ENCODE measurements at places on chromosomes 3 and 15.

DNA sequence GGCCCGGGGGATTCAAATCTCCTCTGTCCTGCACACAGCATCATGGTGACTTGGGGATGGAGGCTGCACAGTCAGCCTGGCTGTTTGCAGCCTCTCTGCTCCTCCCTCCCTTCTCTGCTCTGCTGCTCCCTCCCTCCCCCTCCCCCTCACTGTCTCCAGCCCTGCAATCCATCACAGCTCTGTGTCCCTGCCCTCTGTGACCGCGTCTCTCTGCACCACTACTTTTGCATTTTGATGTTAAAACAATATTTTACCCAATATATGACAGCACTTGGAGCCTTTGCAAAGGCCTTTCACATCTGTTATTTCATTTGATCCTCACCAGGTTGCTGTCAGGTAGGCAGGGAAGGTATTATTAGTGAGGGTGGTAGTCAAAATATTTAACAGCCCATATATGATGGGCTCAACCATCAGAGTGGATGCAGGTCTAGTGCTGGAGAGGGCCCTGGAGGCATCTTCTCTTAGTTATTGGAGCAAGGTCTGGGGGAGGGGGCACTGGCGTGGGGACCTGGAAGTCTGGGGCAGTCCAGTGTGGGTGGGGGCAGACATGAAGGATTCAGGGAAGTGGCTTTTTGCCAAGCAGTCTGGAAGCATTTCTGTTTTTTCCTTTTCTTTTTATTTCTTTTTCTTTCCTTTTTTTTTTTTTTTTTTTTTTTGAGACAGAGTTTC lies 16.3 kb upstream of the VPS8 start:
- DNase-seq, result peak; percentile 47

GRCh38 chr3:94064243-94064860 lies 1.5 kb downstream of the NSUN3 start:
- no peak for DNase-seq

DNA sequence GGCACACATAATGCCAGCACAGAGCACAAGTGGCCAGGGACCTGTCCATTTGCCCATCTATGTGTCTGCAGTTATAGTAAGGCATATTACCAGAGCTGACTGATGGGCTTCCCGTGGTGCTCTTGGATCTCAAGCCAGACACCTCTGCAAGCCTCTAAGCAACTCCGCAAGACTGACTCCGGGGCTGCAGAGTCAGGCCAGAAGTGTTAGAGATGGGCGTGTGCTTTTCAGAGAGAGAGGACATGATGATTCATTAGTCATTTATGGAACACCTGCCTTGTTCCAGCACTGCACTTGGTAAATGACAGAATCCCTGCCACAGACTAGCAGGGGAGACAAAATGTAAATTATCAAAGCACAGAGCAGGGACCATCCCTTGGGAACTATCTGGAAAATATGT lies 559.0 kb downstream of the PDCD6IP start:
- DNase-seq, result no peak

DNA sequence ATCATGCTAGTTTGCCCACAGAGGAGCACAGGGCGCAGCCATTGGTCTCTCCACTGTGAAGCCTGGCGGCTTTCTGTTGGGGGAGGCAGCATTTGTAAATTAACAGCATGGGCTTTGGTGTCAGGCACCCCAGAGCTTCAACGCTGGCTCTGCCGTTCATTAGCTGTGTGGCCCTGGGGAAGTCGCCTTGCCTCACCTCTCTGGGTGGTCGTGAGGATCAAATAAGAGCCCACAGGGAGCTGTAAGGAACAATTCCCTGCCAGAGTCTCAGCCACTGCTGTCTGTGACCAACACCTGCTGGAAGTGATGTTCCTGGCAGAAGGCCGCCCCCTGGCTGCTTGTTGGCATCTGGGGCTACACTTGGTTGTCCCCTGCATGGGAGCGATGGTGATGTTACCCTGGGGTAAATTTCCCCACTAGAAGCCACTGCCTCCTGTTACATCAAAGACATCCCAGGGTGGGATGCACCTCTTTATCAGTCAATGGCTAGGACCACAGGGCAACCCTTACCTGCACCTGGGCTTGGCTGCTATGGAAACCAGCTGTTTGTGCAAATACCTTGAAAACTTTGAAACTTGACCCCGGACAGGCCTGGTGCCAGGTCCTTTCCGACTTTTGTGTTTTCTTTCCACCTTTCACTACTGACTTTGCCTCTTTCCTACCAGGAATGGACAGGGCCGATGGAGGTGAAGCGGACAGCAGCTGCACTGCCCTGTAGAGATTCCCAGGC lies 36.9 kb downstream of the DNASE1L3 start:
- DNase-seq, result peak; percentile 52

GRCh38 chr3:161349529-161350312 lies 21.6 kb downstream of the SPTSSB start:
- no peak for DNase-seq

DNA sequence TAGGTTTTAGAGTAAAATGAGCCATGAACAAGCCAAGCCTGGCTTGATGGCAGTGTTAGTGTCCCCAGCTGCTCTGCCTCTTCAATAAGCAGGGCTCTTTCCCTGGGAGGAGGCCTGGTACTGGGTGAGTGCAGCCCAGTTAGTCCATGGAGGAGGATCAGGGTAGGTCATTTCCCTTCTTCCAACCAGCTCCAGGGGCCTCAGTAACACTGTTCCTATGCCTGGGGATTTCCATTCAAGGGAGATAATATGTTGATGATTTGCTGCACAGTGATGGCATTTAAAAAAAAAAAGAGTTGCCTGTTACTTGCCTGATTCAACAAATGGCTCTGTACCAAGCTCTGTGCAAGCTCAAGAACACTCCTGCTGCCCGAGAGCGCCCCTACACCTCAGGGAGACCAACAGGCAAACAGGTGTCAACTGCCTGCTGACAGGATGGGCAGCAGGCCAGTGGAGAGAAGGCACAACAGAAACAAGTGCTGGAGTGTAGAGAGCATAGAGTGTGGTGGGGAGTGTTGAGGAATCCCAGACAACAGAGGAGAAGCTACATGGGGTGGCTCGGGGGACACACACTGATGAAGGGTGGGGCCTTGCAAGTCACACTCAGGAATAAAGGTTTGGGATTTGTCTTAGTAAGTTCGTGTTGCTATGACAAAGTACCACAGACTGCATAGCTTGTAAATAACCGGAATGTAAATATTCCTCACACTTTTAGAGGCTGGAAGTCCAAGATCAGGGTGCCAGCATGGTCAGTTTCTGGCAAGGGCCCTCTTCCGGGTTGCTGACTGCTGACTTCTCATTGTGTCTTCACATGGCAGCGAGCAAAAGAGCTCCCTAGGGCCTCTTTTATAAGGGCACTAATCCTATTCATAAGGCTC lies 78.6 kb upstream of the PXYLP1 start:
- no peak for DNase-seq

DNA sequence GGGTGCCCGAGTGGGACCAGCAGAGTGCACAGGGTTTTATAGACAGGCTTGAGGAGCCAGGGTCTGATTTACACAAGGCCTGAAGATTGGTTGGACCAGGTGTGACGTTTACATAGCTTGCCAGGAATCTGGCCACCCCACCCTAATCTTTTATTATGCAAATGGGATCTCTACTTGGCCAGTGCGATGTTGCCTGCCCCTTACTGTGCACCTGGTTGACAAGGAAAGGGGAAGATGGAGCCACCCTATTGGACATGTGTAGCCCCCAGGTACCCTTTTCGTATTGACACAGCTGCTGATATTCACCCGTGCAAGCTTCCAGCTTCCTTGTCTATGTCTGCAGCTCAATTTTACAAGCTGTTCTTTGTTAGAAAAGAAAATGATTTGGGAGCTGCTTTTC lies 132.0 kb downstream of the ARNT2 start:
- peak; percentile 43 for DNase-seq

DNA sequence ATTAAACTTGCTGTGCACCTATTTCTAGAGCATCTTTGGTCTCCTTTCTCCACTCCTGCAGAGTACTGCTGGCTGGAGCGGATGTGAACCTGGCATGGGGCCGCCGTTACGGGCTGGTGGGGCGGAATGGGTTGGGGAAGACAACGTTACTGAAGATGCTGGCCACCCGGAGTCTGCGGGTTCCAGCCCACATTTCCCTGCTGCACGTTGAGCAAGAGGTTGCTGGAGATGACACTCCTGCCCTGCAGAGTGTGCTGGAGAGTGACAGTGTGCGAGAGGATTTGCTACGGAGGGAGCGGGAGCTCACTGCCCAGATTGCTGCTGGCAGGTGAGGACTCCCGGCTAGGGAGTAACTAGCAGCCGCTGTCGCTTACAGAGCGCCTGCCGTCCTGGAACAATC lies 2.1 kb downstream of the ABCF3 start:
- no peak for DNase-seq

GRCh38 chr3:71107926-71108325 lies 475.6 kb downstream of the FOXP1 start:
- DNase-seq, result no peak

- no peak for DNase-seq
Measured at GRCh38 chr3:53700441-53700840, 145.8 kb downstream of the CHDH start.

DNA sequence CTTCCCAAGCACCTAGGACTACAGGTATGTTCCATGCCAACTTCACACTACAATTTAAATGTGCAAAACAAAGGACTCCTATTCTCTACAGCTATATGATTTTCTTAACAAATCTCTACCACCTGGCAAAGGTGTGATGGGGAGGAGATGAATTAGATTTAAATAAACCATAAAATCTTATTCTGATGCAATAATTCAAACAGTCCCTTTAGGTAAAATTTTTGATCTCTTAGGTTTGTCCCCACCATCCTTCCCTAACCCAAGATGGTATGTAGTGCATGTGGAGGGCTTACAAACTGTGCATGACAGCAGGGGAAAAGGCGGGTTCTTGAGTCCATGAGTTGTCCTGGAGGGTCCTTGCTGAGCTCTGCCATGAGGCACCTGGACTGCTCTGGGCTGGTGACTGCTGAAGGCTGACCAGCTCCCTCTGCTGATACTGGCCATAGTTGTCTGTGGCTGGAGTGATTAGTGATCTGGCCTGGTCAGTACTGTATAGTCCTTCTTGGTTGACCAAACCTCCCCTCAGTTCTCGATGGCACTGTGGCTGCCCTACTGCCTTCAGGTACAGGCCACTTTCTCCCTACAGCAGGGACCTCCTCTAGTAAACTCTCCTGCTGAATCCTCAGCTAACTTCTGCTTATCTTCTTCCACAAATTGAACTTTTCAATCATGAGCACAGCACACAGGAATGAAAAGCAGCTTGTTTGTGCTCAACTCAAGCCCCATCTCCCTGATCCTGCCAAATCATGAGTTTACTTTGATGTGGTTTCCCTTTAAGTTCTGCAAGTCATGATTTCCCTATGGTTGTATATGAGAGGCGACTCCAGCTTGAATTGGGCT lies 30.1 kb downstream of the CFAP161 start:
- no peak for DNase-seq

GRCh38 chr15:38130740-38131498 lies 121.7 kb upstream of the SPRED1 start:
- DNase-seq, result no peak

- DNase-seq, result no peak
Measured at GRCh38 chr15:60626669-60627068, 147.7 kb upstream of the ICE2 start.

DNA sequence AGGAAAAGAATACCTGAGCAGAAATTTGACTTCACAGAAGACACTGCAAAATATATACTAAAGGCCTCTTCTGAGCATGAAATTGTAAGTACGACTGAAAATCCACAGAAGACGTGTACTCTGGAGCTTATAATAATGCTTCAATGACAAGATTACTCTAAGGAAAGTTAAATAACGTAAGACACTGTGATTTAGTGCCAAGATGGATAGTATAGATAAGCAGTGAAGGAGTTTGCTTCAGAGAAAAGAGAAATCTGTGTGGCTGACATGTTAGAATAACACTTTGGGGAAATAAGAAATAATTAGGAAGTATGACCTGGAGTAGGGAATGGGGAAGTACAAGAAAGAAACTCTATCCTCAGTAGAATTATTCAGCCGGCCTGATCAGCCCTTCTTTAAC lies 28.9 kb downstream of the ALDH1A2 start:
- no peak for DNase-seq

DNA sequence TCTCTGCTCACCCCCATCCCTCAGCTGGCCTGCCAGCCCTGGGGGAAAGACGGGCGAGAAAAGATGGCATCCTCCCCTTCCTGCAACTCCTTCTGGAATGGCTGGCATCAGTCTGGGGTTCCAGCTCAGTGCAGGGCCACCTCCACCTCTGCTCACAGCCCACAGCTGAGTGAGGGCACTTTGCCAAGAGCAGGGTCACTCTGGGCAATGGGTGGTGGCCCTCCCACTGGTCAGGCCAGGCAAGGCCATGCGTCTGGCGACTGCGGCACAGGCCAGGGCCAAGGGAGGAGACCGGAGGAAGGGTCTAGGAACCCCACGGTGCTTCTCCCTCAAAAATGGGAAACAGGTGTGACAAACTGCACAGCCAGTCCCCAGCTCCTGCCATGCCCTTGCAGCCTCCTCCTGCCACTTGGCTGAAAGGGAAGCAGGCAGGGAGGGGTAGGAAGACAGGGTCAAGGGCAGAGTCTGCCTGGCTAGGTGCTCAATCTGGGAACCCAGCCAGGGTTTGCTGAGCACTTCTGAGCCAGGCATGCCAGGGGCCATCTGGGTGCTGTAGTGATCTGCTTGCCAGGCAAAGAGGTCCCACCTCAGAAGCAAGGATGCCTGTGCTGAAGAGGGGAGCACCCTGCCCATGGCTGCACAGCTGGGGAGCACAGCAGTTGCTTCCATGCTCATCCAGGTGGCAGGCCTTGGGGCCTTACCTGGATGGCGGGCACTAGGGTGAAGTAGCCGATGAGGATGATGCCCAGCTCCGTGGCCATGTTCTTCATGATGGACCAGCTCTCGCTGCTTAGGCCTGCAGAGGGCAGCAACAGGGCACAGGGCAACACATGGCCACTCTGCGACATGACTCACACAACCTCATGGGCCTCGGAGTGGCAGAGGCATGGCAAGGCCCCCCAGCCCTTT lies 41.2 kb downstream of the PTPN23 start:
- DNase-seq, result no peak

DNA sequence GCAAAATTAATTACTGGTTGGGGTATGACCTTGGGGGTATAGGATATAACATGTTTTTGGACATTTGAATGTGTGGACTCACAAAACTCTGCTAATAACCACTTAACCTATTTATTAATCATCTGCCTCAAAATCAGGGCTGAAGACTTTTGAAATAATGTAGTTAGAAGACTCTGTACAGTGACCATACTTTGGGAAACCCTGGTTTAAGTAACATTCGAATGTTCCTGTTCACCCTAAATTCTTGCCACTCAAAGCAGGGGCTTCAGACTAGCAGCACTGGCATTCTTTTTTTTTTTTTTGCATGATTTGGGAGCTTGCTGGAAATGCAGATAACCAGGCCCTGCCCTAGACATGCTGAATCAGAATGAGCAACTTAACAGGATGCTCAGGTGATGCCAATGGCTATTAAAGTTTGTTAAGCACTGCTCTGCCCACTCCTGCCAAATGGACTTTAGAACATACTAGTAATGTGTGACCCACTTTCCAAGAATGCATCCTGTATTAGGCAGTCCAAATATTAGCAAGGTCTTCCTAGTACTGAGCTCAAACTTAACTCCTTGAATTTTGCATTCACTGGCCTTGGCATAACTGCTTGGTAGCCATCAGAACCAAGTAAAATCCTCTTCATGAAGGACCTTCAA lies 12.7 kb upstream of the ST3GAL6 start:
- no peak for DNase-seq

GRCh38 chr3:131730581-131730980 lies 227.8 kb upstream of the MRPL3 start:
- DNase-seq, result no peak

- DNase-seq, result no peak
Measured at GRCh38 chr15:94348084-94348483, 116.7 kb downstream of the MCTP2 start.

GRCh38 chr3:171770689-171771620 lies 39.3 kb downstream of the PLD1 start:
- peak; percentile 38 for DNase-seq
